ENCODE measurements at places on chromosomes 1 and 21.

DNA sequence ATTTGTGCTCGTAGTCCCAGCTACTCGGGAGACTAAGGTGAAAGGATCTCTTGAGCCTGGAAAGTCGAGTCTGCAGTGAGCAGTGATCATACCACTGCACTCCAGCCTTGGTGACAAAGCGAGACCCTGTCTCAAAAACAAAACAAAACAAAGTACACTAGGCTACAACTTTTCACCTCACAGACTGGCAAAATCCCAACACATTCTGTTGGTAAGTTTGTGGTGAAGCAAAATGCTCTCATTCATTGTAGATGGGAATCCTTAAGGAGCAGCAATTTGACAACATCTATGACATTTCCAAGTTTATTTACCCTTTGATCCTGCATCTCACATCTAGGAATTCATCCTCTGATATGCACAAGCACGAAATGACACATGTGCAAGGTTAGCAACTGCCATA is 20.2 kb upstream of the SLC1A7 start:
- DNase-seq: no peak

DNA sequence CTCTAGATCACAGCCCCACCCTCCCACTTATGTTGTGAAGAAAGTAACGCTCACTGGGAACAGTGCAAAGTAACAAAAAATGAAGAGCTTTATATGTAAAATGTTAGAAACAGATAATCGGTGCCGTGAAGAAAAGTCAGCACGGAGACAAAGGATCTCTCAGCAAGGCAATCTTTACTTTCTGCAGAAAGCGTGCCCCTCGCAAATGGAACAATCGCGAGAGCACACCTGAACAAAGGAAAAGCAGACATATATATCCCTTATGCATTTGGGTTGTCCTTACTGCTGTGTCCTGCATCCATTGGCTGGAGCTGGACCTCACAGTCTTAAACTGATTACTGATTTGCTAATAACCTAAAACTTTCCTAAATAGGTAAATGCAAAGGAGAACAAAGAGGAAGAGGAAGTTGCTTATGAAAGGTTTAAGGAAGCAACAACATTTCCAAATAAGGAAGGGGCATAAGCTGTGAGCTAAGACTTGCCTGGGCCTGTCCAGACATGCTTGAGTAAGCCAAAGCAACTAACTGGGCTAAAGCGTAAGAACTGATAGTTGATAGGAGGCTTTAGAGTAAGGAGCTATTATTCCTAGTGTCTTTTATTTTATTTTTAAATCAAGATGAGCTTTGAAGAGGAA is 89.7 kb downstream of the GTF2B start:
- peak; percentile 44 for DNase-seq

GRCh38 chr1:21869620-21870121 is 57.6 kb downstream of the LDLRAD2 start:
- DNase-seq: no peak

- DNase-seq: no peak
These were observed 589.7 kb downstream of the LMO4 start for GRCh38 chr1:87918398-87918797.

DNA sequence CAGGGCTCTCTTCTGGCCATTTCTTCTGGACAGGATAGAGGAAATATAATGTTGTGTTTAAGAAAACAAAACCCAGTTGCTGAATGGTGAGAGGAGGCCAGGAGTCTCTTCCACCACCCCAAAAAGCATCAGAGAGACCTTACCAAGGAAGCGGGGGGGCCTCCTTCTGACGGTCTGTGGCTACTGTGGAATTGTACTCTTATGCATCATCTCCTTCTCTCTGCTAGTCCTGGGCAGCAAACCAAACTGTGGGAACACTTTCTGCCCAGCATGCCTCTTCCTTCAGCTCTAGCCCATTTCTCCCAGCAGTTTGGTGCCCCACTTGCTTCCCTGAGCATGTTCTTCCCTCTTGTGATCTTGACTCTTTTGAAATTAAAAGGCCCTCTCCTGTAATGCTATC is 157.7 kb downstream of the HHIPL2 start:
- DNase-seq: no peak

DNA sequence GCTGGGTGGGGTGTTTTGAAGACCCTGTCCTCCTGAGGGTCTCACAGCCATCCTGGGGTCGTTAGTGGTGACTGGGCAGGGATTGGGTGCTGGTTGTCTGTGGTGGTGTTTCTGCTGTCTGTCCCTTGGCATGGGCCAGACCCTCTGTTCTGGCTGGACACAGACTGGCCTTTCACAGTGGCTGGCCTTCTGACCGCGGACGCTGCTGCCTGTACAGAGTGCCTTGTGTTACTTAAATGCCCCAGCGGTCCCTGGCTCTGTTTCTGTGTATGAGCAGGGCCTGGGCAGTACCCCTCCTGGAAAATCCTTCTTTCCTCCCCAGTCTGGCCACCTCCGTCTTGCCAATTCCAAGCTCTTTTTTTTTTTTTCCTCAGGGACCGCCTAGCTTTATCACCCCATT is 50.9 kb downstream of the SH3BGR start:
- DNase-seq: no peak

DNA sequence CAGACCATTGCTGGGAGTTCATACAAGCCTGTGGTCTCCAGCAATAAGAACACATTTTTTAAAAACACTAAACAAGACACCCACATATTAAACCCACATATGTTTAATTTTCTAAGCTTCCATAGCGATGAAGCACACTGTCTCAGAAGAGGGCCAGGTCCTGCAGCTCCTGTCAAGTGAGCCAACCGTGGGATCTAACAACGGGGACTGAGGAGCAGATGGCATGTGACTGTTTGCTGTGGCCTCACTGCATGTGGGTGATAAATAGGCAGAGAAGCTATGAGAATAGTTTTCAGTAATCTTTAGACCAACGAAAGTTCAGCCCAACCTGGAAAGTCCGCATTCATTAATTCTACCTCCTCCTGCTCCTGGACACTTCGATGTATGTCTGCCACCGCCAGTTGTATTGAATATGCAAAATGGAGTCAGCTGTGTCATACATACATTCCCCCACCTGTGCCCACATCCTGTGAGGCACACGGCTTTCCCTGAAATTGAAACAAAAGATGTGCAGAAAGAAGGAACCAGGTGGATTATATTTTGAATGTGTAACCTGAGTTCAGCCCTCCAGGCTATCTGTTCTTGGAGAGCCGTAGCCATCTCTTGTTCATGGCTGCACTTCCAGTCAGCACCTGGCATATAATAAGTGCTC is 88.2 kb downstream of the MIS18A start:
- DNase-seq: no peak

DNA sequence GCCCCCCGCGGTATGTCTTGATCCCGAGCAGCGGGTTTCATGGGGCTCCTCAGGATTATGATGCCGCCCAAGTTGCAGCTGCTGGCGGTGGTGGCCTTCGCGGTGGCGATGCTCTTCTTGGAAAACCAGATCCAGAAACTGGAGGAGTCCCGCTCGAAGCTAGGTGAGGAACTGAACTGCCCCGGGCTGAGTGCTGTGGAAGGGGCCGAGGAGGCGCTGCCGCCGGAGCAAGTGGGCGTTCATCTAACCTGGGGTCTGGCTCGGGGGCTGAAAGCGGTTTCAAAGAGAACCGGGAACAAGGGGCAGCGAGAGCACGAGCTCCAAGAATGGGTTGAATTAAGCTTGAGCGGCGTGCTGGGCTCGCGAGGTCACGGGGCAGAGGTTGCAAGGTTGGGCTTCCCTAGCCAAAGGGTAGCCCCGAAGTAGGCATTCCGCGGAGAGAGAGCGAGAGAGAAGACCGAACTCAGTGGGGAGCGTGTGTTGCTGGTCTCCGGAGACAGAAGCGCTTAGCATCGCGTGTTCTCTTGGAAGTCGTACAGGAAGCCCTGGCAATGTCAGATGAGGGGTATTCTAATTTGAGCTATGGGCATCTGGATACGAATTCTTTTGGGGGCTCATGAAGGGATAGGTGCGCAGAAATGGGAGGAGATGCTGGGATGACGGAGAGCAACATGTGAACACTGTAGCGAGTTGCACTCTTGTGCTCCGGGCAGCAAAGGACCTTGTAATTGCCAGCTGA is 732 bp downstream of the HS2ST1 start:
- peak; percentile 28 for DNase-seq

DNA sequence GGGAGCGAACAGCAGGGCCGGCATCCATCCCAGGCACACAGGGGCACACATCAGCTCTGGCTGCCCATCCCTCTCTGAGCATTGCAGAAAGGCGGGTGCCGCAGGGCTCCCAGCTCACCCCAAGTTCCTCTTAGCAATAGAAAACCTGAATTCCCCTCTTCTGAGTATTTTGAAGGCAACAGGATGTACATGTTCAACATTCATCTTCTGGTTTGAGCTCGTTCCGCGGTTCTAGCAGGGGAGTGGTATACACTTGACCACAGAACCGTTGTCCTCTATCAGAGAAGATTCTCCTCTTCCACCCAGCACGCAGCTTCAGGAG is 23.6 kb downstream of the ACTA1 start:
- DNase-seq: no peak

GRCh38 chr1:165288350-165289120 is 68.0 kb downstream of the LMX1A start:
- peak; percentile 69 for DNase-seq

- DNase-seq: no peak
These were observed 2.2 kb upstream of the C1QC start for GRCh38 chr1:22641247-22641646.

- no peak for DNase-seq
These were observed 1.4 kb downstream of the PRXL2B start for GRCh38 chr1:2587860-2588571.

DNA sequence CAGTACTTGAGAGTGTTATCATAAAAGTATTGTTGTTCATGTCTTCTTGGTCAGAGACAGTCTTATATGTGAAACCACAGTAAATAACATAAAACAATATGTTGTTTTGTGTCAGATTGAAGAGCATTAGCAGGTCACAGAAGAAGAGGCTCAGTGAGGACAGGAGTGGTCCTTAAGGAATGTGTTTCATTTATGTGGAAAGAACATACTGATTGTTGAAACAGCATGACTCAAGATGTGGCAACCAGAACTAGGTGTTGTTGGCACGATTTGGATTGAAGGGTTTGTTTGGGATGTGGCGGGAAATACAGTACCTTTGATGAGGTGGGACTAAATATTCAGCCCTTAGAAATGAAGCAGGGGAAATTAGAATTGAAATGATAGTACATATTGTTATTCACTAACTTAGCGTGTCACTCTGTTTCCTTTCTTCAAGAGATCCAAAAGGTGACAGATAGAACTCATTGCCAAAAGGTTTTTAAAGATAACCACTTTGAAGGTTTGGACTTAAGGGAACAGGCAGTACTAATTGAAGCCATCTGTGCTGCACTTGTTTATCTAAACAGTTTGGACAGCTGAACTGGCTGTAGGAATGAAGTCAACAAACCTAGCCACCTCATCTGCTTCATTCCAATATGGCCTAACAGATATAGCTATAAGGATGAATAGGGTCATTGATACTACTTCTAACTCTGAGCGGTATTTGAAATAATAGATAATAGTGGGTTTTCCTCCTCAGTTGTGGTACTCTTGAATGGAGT is 14.4 kb downstream of the RALGPS2 start:
- DNase-seq: no peak

DNA sequence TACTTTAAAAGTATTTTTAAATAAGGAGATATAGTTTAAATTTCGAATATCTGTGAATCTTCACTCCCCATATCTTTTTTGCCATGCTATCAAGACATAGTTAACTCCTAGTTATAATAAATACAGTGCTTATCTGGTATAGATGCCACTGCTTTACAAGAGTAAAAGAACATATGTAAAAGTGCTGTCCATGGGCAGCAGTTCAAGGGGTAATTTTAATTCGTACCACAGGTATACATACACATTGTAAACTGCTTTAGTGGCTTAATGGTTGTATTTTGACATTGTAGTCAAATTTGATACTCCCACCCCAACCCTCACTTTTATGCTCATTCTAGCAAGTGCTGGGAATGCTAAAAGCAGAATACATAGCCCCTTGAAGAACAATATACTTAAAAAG is 18.6 kb downstream of the POU2F1 start:
- no peak for DNase-seq

- no peak for DNase-seq
These were observed 7.7 kb downstream of the PADI1 start for GRCh38 chr1:17212487-17213121.

- DNase-seq: no peak
These were observed 52.7 kb upstream of the WASF2 start for GRCh38 chr1:27542463-27543273.

- no peak for DNase-seq
These were observed 4.2 kb downstream of the OR6K3 start for GRCh38 chr1:158716335-158716734.

DNA sequence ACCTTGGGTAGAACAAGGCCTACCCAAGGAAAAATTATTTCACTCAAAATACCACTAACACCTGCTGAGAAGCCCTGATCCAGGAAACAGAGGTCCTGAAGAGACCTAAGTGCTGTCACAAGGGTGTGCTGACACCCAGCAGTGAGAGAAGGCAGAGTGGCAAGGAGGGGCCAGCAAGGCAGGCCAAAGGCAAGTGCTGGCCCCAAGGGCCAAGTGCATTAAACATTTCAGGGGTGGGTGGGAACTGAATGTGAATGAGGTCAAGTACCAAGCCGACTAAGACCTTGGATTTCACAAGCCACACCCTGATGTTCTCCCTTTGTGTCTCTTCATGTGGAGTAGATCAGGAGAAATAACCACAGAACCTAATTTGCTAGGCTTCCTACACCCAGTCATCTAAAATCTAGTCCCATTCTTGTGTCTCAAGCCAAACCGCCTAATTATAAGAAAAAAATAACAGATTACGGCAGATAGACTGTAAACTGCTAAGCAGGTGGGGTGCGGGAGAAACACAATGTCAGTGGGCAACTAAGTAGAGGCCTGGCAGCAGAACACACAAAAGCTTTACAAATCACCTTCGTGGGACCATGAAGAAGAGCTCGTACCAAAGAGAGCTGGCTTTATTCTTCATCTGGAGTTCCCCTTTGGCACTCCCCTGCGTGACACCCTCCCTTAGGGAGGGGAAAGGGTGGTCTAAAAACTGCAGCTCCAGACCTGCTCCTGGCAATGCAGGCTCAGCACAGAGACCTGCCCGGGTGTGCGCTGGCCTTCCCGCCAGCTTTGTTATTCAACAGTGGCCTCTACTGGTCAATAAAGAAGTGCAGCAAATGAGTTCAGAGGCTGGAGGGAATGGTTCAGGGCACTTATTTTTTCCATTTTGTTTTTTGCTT is 8.7 kb downstream of the UBE2G2 start:
- peak; percentile 69 for DNase-seq

- DNase-seq: no peak
These were observed 582.5 kb upstream of the RGS18 start for GRCh38 chr1:191575746-191576145.

DNA sequence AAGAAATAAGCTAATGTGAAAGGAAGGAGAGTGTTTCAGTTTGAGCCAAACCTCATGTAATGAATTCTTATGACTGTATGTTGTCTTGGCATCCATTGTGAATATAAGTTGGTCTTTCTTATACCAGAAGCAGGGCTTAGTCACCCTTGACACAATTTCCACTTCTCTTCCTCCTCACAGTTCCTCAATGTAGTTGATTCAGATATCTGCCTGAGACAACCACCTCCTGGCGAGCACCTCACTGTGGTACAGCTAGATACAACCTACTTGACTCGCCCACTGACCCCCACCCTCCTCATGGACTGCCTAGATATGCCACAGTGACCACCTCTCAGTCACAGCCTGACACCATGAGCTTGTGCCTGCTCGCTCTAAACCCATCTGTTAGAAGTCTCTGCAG is 45.6 kb downstream of the KYAT3 start:
- no peak for DNase-seq

Data from WERI-Rb-1 (cell line).